Aorta (tissue), 5 donors: ENCODE measurements at places on chromosomes 2 and 18. TPM values are rescaled to one million over a fixed set of nuclear protein-coding genes. Genes with fewer than 3 reads are reported as not detected.

GRCh38 chr2:237746302-237747080, 52.1 kb upstream of the RBM44 start:
- H3K4me3 ChIP-seq: no peak overlapping the region
- no peaks in the 10 kb centered on the region for H3K36me3 ChIP-seq
- no peak for DNase-seq
- no peak overlapping the region for H3K27ac ChIP-seq
- H3K4me1 ChIP-seq: no peaks in the 10 kb centered on the region

DNA sequence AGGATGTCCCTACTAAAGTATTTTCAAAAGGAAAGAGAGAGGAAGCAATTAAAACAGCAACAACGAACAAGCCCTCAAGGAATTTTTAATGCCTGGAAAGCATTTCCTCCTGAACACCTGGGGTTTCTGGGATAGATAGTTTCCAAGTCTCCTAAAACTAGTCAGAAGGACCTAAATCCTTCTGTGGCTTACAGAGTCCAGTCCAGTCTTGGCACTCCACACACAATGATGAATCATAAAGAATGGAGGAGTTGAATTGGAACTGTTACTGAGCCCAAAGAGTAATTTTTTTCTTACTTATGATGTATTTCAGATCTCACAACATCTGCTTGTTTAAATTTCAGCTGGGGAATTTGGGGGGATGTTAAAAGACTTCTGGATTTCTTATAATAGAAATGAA, 144.6 kb upstream of the SETBP1 start:
- no peak overlapping the region for H3K4me3 ChIP-seq
- no peak overlapping the region for H3K27ac ChIP-seq
- no peaks in the 10 kb centered on the region for H3K36me3 ChIP-seq
- no peak for DNase-seq
- no peaks in the 10 kb centered on the region for H3K27me3 ChIP-seq

DNA sequence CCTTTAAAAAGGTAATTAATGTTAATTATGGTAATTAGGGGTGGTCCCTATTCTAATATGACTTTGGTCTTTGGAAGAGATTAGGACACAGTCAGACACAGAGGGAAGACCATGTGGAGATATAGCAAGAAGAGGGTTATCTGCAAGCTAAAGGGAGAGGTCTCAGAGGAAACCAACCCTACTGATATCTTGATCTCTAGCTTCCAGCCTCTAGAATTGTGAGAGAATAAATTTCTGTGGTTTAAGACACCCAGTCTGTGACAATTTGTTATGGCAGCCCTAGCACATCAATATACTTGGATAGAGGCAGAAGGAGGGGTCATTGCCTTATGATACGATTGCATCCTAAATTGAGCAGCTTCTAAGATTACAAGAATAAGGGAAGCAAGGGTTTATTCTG, 21.3 kb upstream of the NT5C1B start:
- no peak for DNase-seq
- no peak overlapping the region for H3K4me3 ChIP-seq
- no peaks in the 10 kb centered on the region for H3K36me3 ChIP-seq
- peaks cover 2% of the 10 kb centered on the region for H3K4me1 ChIP-seq

DNA sequence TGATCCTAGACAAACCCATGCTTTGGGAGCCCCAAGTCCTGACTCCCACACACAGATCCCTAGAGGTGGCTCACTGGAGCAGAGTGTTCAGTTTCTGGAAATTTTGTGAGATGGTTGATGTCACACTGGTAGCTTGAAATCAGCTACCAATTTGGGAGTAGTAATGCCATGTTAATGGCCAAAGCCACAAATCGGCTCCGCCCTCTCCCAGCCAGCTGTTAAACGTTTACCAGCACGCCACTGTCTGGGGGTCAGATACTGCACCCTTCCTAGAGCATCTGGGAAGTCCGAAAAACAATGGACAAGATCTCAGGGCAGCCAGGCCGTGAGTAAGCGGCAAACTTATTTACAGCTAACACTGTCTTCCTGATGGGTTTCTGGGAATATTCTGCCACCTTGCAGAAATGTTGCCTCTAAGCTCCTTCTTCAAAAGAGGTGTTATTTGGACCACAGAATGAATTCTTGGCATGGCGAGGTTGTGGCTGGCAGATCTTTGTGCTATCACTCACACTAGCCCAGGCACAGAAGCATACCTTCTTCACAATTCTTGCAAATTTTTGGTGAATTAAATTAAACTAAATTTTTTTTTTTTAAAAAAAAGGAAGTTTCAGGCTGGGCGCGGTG, 60.2 kb upstream of the FZD7 start:
- H3K36me3 ChIP-seq: no peaks in the 10 kb centered on the region
- no peak for DNase-seq
- no peak overlapping the region for H3K27ac ChIP-seq
- no peaks in the 10 kb centered on the region for H3K27me3 ChIP-seq

GRCh38 chr2:33106115-33106514, 159.4 kb downstream of the LTBP1 start:
- H3K27ac ChIP-seq: no peak overlapping the region
- H3K4me3 ChIP-seq: no peak overlapping the region
- DNase-seq: no peak
- peaks cover 13% of the 10 kb centered on the region for H3K4me1 ChIP-seq

DNA sequence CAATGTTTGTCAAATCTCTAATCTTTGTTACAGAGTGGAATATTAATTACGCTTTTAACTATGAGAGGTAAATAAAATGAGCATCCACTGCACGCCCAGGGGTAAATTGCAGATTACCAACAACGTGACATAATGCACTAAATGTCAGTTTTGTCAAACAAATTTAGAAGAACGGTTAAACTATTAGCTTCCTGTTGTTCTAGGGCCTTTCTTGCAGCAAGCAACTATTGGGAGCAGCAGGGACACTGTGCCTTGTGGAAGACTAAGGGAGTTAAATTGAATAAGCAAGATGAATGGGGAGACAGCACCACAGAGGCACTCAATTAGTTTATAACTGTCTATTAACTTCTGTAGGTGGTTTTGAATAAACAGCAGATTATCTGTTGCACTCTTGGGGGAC, 391.0 kb upstream of the RAB12 start:
- no peak overlapping the region for H3K27ac ChIP-seq
- H3K27me3 ChIP-seq: no peaks in the 10 kb centered on the region
- DNase-seq: no peak
- H3K4me1 ChIP-seq: no peaks in the 10 kb centered on the region
- no peaks in the 10 kb centered on the region for H3K36me3 ChIP-seq

DNA sequence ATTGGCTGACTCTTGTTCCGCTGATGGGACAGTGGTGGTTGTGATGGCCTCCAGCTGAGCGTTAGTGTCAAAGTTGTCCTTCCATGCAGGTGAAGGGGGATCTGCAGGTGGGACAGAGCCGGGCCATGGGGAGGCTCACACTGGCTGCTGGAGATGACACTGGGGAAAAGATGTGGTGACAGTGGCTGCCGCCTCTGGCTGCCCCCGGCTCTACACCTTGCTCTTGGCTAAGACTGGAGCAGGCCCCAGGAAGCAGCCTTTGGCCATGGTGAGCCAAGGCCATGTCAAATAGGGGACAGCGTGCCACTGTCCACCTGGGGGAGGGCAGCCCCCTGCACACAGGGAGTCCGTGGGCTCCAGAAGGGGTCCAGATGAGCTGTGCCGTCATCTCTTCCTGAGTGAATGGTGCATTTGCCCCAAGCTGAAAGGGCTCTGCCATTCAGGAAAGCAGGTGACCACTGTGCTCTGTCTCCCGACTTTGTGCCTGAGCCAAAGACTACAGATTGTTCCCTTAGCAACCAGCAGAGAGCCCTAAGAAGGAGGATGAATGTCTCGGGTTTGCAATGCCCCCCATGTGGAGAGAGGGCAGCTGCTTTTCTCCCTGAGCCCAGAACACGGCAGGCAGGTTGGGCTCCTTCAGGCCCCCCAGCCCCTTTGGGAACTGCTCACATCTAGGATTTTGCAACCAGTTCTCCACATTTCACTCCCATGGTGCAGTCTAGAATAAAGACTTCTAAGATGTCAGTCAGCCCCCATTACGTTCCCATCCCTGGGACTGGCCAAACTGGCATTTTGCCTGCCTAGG, 79.1 kb upstream of the BCL2L11 start:
- no peak overlapping the region for H3K4me3 ChIP-seq
- no peaks in the 10 kb centered on the region for H3K27me3 ChIP-seq
- no peak overlapping the region for H3K27ac ChIP-seq
- H3K4me1 ChIP-seq: no peaks in the 10 kb centered on the region
- DNase-seq: no peak
- no peaks in the 10 kb centered on the region for H3K36me3 ChIP-seq

DNA sequence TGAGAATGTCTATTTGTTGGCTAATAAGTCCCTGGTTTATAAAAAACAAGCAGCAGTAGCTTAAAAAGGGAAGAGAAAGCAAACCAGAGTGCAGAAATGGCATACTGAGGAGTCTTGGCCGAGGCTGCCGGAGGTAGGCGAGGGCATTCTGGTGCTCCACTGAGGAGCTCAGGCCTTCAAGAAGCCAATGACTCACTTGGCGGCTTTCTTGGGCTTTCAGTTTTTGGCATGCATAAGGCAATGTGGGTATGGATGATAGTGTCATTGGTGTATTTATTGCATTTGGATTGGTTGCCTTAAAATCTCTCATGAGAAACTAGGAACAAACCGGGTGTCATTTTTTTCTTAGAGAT, 119.6 kb upstream of the ARL5A start:
- H3K27ac ChIP-seq: peak overlapping the region; percentile 84
- peak; percentile 84 for DNase-seq
- H3K36me3 ChIP-seq: no peaks in the 10 kb centered on the region
- H3K4me1 ChIP-seq: peaks cover 12% of the 10 kb centered on the region

GRCh38 chr2:38700881-38701458, 35.1 kb downstream of the GALM start:
- no peaks in the 10 kb centered on the region for H3K27me3 ChIP-seq
- H3K36me3 ChIP-seq: no peaks in the 10 kb centered on the region
- DNase-seq: no peak
- no peak overlapping the region for H3K27ac ChIP-seq
- no peak overlapping the region for H3K4me3 ChIP-seq

GRCh38 chr2:45011621-45012602, 2.7 kb upstream of the SIX2 start:
- H3K36me3 ChIP-seq: no peaks in the 10 kb centered on the region
- H3K4me3 ChIP-seq: no peak overlapping the region
- H3K27ac ChIP-seq: no peak overlapping the region
- no peaks in the 10 kb centered on the region for H3K4me1 ChIP-seq
- no peaks in the 10 kb centered on the region for H3K27me3 ChIP-seq

DNA sequence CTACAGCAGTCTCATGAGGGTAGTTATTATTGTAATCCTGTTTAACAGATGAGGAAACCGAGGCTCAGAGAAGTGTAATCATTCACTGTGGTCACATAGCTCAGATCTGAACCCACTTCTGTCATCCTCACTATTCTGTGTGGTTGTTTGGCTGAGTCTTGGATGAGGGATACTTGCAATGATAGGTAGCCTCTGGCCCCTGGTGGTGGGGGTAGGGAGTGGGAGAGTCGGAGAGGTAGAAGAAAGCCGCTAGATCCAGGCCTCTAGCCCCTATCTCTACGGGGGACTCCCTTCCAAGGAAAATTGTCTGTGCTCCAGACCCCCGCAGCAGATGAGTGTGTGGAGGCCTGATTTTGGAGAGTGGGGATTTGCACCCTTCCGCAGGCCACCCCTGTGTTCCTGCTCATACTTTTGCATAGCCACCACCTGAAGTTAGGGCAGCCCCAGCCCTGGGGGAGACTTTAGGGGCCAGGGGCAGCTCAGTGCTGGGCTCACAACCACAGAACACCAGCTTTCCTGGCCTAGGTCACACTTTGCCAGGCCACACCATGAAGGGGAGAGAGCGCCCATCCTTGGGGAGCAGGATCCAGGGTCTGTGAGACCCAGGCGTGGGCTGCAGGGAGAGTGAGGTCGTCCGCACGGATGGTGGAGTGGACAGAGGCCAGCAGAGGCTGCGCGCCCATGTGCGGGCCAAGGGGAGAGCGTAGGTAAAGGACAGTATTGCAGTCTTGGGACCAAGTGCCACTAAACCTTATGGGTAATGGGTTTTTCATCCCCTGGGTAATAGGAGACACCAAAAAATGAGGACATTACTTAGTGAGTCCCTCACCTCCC, 148.2 kb downstream of the GLI2 start:
- H3K36me3 ChIP-seq: no peaks in the 10 kb centered on the region
- peak; percentile 29 for DNase-seq
- no peak overlapping the region for H3K4me3 ChIP-seq
- no peak overlapping the region for H3K27ac ChIP-seq

- H3K27me3 ChIP-seq: no peaks in the 10 kb centered on the region
- no peak overlapping the region for H3K4me3 ChIP-seq
- H3K27ac ChIP-seq: no peak overlapping the region
- no peaks in the 10 kb centered on the region for H3K4me1 ChIP-seq
Measured at GRCh38 chr2:139259422-139260051, 479.3 kb upstream of the NXPH2 start.

GRCh38 chr2:160363961-160364360, 129.6 kb downstream of the RBMS1 start:
- no peaks in the 10 kb centered on the region for H3K36me3 ChIP-seq
- no peaks in the 10 kb centered on the region for H3K27me3 ChIP-seq
- DNase-seq: no peak
- peaks cover 7% of the 10 kb centered on the region for H3K4me1 ChIP-seq
- H3K27ac ChIP-seq: no peak overlapping the region

DNA sequence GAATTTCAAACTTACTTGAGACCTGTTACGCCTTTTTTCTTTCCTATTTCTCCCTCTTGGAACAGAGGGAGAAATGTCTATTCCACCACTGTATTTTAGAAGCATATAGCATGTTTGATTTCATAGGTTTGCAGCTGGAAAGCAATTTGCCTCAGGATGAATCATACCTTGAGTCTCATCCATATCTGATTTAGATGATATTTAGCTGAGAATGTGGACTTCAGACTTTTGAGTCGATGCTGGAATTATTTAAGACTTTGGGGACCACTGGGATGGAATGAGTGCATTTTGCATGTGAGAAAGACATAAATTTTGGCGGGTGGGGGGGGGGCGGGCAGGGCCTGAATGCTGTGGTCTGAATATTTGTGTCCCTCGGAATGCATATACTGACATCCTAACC, 282.7 kb upstream of the STON1 start:
- no peak overlapping the region for H3K4me3 ChIP-seq
- H3K36me3 ChIP-seq: no peaks in the 10 kb centered on the region
- H3K4me1 ChIP-seq: peaks cover 3% of the 10 kb centered on the region
- DNase-seq: no peak
- no peak overlapping the region for H3K27ac ChIP-seq

GRCh38 chr2:157509744-157510143, 65.9 kb upstream of the CYTIP start:
- no peak overlapping the region for H3K4me3 ChIP-seq
- H3K27me3 ChIP-seq: no peaks in the 10 kb centered on the region
- DNase-seq: no peak
- H3K27ac ChIP-seq: no peak overlapping the region
- H3K4me1 ChIP-seq: no peaks in the 10 kb centered on the region

DNA sequence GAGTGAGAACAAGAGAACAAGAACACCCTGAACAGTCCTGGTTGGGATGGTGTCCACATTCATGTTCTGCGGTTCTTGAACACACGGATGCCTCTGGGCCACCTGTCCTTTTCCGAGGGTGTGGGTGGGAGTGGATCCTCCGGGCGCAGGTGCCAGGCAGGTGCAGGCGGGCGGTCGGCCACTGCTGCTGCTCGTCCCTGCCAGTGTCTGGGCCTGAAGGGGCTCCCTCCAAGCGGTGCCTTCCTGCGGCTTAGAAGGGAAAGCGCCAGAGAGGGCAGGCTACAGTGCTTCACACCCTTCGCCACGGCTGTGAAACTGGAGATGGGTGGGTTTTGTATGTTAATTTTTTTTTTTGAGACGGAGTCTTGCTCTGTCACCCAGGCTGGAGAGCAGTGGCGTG, 8.0 kb upstream of the D2HGDH start:
- no peak overlapping the region for H3K4me3 ChIP-seq
- H3K27me3 ChIP-seq: no peaks in the 10 kb centered on the region
- DNase-seq: no peak
- H3K36me3 ChIP-seq: no peaks in the 10 kb centered on the region

The EPC2 gene
- 43.6 TPM for total RNA-seq

The RIT2 gene
- total RNA-seq: not detected

The TEX44 gene
- total RNA-seq: not detected

The NT5C1B gene
- not detected for total RNA-seq

The EIF2AK3 gene
- 25.3 TPM for total RNA-seq

The HRH4 gene
- 0.15 TPM for total RNA-seq

The GPR45 gene
- not detected for total RNA-seq
